ENCODE measurements at places on chromosomes 11 and 22.

DNA sequence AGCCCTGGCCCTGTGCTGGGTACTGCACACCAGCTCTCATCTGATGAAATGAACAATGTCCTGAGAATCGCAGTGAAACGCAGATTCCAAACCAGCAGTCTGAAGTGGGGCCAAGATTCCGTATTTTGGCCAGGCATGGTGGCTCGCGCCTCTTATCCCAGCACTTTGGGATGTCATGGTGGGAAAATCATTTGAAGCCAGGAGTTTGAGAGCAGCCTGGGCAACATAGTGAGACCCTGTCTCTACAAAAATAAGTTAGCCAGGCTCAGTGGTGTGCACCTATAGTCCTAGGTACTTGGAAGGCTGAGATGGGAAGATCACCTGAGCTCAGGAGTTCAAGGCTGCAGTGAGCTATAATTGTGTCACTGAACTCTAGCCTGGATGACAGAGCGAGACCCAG lies 13.0 kb downstream of the LIF start:
- DNase-seq, result no peak

DNA sequence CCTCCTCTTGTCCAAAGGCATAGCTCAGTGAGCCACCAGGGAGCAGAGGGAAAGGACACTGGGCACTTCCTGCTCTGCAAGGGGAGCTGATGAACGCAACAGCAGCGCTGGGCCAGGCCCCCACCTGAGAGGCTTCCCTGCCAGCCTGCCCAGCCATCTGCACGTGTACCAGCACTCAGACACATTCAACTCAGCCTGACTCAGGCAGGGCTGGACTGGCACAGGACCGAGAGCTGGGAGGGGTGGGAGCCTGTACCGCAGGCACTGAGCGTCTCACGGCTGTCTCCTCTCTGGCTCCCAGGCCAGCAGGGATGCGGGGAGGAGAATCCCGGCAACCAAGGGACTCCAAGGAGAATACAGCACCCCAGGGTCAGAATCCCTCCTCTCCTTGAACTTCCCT lies 411.8 kb downstream of the CTTN start:
- DNase-seq, result no peak

DNA sequence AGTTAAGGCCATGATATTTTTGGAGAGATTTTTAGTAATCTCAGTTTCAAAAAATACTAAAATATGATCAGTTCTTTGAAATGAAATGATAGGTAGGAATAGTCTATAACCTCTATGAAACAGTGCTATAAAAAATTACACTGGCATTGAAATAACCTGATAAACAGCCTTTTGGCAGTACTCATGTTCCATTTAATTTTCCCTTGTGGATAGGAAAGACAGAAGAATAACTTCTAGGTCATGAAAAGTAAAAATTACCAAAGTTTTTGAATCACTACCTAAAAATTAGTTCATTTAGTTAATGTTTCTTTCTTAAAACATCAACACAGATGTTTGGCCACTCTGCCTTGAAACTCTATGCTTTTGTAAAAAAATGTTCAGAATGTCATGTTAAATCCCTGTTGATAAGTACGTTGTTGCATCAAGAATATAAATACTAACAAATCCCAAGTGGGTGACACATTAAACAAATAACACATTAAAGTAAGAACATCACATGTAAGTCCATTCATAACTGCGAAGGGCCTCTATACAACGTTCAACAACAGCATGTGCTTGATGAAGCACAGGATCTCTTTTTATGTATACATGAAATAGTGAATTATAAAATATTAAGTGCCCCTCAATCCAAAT lies 290.2 kb downstream of the SWAP70 start:
- no peak for DNase-seq

DNA sequence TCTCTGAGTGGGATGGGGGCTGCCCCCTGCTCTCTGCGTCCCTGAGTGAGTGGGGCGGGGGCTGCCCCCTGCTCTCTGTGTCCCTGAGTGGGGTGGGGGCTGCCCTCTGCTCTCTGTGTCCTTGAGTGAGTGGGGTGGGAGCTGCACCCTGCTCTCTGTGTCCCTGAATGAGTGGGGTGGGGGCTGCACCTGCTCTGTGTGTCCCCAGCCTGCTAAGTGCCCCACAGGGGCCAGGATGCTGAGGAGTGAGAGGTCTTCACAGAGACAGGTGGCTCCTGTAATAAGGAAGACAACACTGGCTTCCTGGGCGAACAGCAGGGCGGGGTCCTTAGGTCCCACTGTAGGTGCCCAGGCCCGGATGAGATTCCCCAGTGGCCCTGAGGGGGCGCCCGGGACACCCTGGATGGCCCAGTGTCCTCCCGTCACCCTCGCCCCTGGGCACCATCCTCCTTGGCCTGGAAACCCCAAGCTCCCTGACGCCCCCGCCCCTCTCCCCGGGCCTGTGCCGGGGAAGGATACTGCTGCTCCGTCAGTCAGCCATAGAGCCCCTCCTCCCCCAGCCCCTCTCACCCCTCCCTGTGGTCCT lies 3.8 kb upstream of the CCDC188 start:
- DNase-seq, result no peak

GRCh38 chr22:50282361-50283155 lies 12.4 kb upstream of the MAPK11 start:
- no peak for DNase-seq

All from thoracic aorta (tissue), 2 donors.